ENCODE measurements at places on chromosomes 13 and 19. TPM values are rescaled to one million over a fixed set of nuclear protein-coding genes. Genes with fewer than 3 reads are reported as not detected.

The QPCTL gene
- total RNA-seq, result 2.7 TPM

The LRG1 gene
- total RNA-seq, result not detected

The SELENOV gene
- total RNA-seq, result not detected

The ELANE gene
- 2.3 TPM for total RNA-seq

The GPC6 gene
- total RNA-seq, result 18.1 TPM

The IZUMO2 gene
- not detected for total RNA-seq

The ETV2 gene
- not detected for total RNA-seq

The CCNE1 gene
- total RNA-seq, result 1.6 TPM

The ZNF71 gene
- 19.1 TPM for total RNA-seq

The IRGQ gene
- total RNA-seq, result 29.6 TPM
